ENCODE measurements at places on chromosomes 11 and 22.
A peak's percentile ranks its signal among the peaks of the same experiment; 100 is the strongest.

DNA sequence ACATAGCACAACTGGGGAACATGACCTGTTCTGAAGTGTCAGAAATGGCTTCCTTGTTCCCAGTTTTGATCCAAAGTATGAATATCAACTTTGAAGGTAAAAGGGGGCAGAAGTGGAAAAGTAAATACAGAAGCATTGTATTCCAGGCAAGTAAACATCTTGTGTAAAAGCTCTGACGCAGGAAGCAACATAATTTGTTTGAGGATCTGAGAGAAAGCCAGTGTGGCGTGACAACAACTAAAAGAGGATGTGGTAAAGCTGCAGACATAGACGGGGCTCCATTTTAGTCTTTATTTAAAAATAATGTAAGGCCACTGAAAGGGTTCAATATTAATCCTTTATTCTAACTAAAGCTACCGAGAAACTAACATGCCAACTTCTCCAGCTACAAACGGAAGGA is 310.2 kb downstream of the DLG2 start:
- no peak for DNase-seq

DNA sequence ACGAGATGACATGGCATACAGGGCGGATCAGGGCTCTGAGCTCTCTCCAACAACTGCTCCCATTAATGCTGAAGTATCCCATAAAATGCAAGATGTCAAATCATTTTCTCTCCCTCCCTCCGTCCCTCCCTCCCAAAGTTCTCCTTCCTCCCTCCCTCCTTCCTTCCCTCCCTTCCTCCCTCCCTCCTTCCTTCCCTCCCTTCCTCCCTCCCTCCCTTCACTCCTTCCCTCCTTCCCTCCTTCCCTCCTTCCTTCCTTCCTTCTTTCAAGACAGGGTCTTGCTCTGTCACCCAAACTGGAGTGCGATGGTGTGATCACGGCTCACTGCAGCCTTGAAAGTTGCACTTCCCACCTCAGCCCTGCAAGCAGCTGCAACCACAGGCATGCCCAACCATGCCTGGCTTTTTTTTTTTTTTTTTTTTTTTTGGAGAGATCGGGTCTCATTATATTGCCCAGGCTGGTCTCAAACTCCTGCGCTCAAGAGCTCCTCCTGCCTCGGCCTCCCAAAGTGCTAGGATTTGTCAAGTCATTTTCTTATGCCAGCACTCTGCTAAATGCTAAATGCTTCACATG is 38.2 kb downstream of the TXN2 start:
- no peak for DNase-seq

DNA sequence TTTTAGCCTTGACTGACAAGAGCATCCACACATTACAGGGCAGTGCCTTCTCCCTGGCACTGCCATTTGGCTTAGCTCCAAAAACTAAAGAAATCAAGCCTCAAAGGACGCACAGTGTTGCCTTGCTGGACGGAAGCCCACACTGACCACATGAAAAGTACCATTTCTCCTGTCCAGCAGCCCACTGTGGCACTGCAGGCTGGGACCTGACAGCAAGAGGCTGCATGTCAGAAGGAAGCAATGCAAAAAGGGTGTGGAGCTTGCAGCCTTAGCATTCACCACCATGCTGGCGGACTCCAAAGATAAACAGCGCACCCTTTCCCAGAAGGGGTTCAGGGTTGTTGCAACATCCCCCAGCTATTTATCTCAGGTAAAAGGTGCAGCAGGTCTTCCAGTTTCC is 109.3 kb upstream of the BMAL1 start:
- DNase-seq: no peak

DNA sequence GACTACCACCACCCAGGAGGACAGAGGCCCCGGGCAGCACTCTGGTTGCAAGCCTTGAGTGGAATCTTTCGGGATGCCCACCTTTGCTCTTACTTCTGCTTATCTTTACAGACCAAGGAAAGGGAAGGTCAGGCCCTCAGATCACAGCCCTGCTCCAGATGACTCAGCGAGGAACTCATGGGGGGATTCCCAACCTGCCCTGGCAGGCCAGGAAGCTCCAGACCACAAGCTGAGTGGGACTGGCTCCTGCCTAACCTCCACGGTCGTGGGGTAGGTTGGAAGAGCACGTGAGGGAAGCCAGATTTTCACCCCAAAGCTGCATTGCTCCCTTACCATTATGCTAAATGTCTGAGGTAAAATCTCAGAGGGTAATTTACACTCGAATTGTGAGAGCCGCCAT is 11.8 kb downstream of the TBC1D10A start:
- DNase-seq: peak; percentile 57

DNA sequence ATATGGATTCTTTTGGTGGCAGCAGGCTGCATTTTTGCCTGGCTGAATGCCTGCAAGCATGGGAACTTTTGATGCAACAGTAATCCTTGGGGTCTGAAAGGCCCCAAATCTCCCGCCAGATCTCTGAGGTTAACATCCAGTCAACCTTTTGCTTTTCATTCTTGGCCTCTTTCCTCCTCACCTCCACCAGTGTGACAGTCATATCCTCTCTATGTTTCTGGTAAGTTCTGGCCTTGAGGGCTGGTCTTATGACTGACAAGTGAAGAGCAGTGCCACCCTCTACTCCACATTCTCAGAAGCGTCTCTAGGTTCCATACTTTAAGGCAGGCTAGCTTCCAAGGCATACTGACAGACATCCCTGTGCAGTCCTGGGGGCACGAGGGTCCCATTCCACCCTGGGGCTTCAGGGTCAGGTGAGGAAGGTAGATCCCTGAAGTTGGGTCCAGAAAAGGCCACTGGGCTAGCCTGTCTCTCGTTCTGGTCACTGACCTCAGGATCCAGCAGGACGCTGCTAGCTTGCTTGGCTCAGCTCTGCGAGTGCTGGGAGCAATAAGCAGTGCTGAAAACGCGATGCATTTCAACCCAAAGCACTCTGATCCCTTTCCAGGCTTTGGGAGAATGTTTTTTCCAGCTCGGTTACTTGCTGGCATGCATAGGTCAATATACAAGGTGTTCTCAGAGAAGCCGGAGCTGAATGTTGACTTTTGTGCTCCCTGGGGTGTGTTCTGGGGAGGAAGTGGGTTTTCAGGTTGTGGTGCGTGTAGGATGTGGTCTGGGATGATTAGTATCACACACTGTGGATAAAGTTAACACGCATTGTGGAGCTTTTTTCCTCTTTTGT is 75.2 kb downstream of the PTPRJ start:
- DNase-seq: peak; percentile 79

DNA sequence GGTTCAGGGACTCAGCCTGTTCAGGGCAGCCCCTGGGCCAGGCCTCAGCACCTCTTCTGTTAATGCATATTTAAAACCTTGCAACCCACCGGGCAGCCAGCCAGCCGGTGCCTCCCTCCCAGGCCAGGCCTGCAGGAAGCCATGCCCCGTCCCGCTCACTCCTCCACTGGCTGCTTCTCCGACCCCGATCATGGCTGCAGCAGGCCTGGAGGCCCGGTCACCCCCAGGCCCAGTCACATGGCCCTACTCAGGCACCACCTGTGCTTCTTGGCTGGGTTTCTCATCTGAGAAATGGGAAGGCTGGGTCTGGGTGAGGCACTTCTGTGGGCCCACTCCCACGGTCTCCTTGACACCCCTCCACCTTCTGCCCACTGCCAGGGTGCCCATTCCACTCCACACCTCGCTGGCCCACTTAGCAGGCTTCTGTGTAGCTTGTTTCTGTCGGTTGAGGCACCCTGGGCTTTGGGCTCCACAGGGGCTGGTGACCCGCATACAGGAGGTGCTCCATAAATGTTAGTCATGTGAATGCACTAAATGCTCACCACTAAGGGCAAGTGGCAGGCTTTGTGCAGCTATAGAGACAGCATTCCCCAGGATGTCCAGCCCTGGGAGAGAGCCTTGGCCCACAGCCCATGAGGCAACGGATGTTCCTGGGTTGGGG is 11.4 kb downstream of the RTN4R start:
- no peak for DNase-seq

DNA sequence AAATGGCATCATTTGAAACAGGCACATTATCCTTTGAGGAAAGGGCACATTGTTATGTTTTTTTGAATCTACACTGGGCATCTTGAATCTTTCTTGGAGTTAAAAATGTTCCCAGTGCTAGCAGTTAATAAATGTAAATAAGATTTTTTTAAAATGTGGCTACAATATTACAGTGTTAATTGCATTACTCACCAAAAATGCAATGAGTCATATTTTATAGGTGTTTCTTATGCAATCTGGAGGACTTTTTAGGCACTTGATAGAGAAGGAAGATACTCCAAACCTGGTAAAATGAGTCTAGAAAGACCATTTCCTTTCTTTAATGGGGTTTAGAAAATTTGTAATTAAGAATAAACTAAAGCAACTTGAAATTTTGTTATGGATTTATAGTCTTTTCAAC is 238.0 kb downstream of the METTL15 start:
- no peak for DNase-seq

GRCh38 chr22:49186762-49187161 is 640.9 kb downstream of the BRD1 start:
- DNase-seq: no peak

- no peak for DNase-seq
Observed at GRCh38 chr22:38144025-38144405, 33.5 kb upstream of the BAIAP2L2 start.

All from activated T-cell treated with anti-CD3 and anti-CD28 coated beads, Interleukin-2, amount 50 U/mL, for 72 hours (primary cell).